Stimulated activated CD4-positive, alpha-beta T cell treated with anti-CD3 and anti-CD28 coated beads, Interleukin-1b, Interleukin-23, amount 100 ng/mL, for 4 hours (primary cell): ENCODE measurements at places on chromosomes 16 and 17.

- no peak for DNase-seq
Measured at GRCh38 chr17:3663102-3664011, 5.0 kb downstream of the TAX1BP3 start.

DNA sequence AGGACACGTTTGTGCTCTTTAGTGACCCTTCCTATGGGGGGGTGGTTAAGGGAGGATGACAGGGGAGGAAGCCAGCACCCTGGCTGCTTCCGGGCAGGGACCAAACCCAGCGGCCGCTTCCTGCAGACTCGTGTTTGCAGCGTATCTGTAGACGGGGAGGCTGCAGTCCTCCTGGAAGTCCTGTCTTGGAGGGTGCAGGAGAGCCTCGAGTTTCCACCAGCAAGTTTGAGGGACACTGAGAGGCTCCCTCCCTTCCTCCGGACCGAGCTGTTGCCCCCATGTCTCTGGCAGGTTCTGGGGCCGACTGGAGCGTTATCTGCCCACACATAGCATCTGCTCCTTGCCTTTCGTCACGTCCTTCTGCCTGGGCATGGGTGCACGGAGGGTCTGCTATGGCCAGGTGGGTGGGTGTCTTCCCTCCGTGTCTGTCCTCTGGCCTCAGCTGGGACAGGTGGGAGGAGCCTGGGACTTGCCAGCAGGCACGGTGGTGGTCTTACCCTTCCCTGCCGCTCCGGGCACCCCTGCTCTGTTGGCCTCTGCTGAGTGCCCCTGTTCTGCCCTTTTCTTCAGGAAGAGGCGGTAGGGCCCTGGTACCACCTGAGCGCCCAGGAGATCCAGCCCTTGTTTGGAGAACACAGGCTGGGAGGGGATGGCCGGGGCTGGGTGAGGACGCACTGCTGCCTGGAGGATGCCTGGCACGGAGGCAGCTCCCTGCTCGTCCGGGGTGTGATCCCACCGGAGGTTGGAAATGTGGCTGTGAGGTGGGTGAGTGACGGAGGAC is 8.8 kb downstream of the ENGASE start:
- DNase-seq, result no peak

DNA sequence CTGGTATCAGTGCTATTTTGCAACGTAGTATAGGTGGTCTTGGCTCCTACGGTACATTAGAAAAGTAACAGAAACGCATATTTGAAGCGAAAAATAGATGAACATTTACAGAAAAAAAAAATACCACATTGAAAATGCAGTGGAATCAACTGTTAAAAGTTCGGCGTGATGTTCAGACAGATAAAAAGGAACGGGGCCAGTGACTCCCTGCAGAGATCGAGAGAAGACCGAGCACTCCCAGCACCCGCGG is 440 bp upstream of the ZNF778 start:
- no peak for DNase-seq

- DNase-seq, result no peak
Measured at GRCh38 chr16:68665501-68665900, 20.4 kb downstream of the CDH3 start.

DNA sequence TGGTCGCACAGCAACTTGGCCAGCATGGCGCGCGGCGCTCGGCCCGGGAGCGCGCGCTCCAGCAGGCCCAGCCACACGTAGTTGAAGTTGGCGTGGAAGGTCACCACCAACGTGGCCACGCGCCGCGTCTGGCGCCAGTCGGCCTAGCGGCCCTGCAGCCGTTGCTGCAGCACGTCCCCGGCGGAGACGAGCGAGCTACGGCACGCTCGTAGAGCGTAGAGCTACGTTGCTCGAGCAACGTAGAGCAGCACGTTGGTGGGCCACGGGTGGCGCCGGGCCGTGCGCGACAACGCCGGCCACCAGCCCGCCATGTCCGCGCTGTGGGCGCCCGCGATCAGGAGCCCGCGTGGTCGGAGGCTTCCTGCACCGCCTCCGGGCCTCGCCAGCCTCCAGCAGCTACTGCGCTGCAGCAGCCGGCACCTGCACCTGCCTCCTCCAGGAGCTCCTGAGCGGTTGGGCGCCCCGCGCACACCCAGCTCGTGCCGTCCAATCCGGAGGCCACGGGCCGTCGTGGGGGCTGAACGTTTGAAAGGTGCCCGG is 13.4 kb upstream of the SULT1A1 start:
- peak; percentile 68 for DNase-seq
